Activated CD4-positive, alpha-beta T cell treated with anti-CD3 and anti-CD28 coated beads, Interleukin-2, amount 10 ng/mL, durations not matched to agents 24 days and 14 days (primary cell): ENCODE measurements at places on chromosomes 16 and 17. TPM values are rescaled to one million over a fixed set of nuclear protein-coding genes. Genes with fewer than 3 reads are reported as not detected.

- peak overlapping the region; percentile 26 for H3K27ac ChIP-seq
- peaks cover 31% of the 10 kb centered on the region for H3K4me1 ChIP-seq
- H3K36me3 ChIP-seq: peaks cover 29% of the 10 kb centered on the region
- no peaks in the 10 kb centered on the region for H3K27me3 ChIP-seq
- DNase-seq: no peak
Measured at GRCh38 chr17:42283241-42284023, 4.9 kb upstream of the STAT5A start.

DNA sequence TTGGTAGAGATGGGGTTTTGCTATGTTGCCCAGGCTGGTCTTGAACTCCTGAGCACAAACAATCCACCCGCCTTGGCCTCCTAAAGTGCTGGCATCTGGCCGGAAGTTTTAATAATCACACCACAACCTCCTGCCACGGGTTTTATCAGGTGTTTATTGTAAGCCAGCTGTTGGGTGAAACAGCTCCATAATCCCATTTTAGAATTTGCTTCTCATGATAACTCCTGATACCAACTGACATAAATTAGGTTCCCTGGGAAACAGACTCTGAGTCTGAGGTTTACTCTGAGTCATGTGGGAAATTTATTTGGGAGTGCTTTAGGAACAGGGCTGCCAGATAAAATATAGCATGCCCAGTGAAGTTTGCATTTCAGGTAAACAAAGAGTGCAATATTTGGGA is 122.6 kb upstream of the MED13 start:
- no peaks in the 10 kb centered on the region for H3K4me1 ChIP-seq
- no peaks in the 10 kb centered on the region for H3K27me3 ChIP-seq
- no peak overlapping the region for H3K4me3 ChIP-seq
- no peak overlapping the region for H3K27ac ChIP-seq

DNA sequence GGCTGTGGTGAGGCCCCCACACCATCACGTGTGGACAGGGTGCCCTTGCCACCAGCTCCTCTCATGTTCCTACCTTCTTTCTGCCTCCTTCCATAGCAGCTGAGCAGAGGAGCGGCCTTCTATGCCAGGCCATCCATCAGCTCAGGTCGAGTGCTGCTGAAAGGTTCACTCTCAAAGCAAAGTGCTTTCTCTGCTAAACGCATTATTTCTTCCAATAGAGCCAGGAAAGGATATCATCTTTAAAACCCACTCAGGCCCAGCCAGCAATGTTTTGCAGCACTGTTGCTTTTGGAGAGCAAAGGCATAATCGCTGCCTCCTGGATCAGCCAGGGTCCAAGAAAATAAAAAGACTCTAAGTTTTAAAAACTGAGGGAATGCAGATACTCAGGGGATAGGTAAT is 54.9 kb upstream of the GPRC5B start:
- DNase-seq: no peak
- no peak overlapping the region for H3K4me3 ChIP-seq
- H3K4me1 ChIP-seq: no peaks in the 10 kb centered on the region
- no peak overlapping the region for H3K27ac ChIP-seq
- no peaks in the 10 kb centered on the region for H3K36me3 ChIP-seq

- DNase-seq: no peak
- peaks cover 3% of the 10 kb centered on the region for H3K27me3 ChIP-seq
- H3K36me3 ChIP-seq: no peaks in the 10 kb centered on the region
- H3K27ac ChIP-seq: no peak overlapping the region
- no peaks in the 10 kb centered on the region for H3K4me1 ChIP-seq
Measured at GRCh38 chr17:78947235-78948149, 22.3 kb upstream of the TIMP2 start.

DNA sequence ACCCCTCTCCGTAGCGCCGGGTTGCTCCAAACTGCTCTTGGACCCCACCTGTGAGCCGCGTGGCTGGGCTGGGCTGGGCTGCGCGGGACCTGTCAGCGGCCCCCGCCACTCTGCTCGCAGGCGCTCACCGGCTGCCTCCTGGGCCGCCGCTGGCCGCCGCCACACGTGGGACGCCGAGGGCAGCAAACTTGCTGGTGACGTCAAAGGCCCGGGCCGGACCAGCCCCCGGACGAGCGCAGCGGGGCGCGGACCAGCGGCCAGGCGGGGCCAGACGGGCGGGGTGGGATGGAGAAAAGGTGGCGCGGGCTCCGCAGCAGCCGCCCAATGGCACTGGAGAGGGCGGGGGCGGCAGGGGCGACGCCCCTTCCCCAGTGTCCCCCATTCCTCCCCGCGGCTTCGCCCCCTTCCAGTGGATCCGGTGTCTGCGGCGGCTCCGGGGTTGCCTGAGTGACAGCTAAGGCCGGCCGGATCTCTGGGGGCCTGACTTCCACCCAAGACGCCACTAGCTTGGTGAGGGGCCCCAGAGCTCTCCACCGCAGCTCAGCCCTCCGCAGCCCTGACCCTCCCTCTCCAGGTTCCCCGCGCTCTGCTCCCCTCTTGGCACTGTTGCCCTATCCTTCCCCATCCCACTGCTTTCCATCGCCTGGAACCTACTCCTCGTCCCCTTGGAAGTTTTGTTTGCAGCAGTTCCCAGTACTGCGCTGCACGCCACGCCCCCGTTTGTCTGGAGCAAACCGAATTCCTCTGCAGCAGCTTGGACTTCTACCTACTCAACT is at the start of gene HS3ST3A1:
TSS of gene HS3ST3A1 (minus strand) at position 154 of the 776 bp plus-strand sequence. CDS start 800 bp downstream, outside the sequence.
- H3K27me3 ChIP-seq: peaks cover 61% of the 10 kb centered on the region
- H3K4me3 ChIP-seq: peak within 1 kb of the TSS; percentile 85
- DNase-seq: peak; percentile 68
- H3K36me3 ChIP-seq: no peaks in the 10 kb centered on the region
- peaks cover 8% of the 10 kb centered on the region for H3K4me1 ChIP-seq
- H3K27ac ChIP-seq: no peak within 1 kb of the TSS

GRCh38 chr16:68065716-68066305 is 19.4 kb upstream of the NFATC3 start:
- peak overlapping the region; percentile 62 for H3K27ac ChIP-seq
- DNase-seq: no peak
- no peak overlapping the region for H3K4me3 ChIP-seq
- peaks cover 69% of the 10 kb centered on the region for H3K4me1 ChIP-seq
- H3K36me3 ChIP-seq: peaks cover 64% of the 10 kb centered on the region

- no peak overlapping the region for H3K4me3 ChIP-seq
- peaks cover 8% of the 10 kb centered on the region for H3K4me1 ChIP-seq
- H3K27me3 ChIP-seq: no peaks in the 10 kb centered on the region
- no peak overlapping the region for H3K27ac ChIP-seq
Measured at GRCh38 chr16:14483819-14484385, 146.2 kb downstream of the PARN start.

DNA sequence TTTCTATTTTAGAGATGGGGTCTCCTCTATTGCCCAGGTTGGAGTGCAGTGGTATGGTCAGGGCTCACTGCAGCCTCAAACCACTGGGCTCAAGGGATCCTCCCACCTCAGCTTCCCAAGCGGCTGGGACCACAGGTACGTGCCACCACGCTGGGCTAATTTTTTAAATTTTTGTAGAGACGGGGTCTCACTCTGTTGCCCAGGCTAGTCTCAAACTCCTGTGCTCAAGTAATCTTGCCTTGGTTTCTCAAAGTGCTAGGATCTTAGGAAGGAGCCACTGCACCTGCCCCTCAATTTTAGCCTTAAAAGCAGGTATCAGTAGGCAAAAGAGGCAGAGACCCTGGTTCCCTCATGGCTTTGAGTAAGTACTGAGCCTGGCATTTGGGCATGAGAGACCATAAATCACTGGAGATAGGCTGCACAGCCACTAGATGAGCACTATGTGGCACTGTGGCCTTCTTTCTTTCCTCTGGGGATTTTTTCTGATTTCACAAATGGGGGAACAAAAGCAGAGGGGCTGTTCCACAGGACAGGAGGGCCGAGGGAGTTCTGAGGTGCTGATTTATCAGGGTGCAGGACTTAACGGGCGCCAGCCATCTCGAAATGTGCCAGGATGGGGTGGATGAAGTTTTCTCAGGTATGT is 82.2 kb downstream of the PLXDC1 start:
- H3K27me3 ChIP-seq: peaks cover 2% of the 10 kb centered on the region
- no peaks in the 10 kb centered on the region for H3K36me3 ChIP-seq
- peak; percentile 77 for DNase-seq
- H3K4me3 ChIP-seq: no peak overlapping the region
- H3K27ac ChIP-seq: no peak overlapping the region
- H3K4me1 ChIP-seq: peaks cover 13% of the 10 kb centered on the region

DNA sequence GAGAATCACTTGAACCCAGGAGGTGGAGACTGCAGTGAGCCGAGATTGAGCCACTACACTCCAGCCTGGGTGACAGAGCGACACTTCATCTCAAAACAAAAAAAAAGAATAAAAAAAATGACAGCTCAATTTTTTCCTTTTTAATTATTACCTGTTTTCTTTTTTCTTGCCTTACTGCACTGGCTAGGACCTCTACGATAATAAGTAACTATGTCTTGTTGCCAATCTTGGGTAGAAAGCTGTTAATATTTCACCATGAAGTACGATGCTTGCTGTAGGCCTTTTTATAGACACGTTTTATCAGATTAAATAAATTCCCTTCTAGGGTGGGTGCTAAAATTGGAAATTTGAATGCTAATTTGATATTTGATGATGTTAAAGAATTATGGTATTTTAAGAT is 82.8 kb downstream of the GLG1 start:
- H3K4me1 ChIP-seq: peaks cover 3% of the 10 kb centered on the region
- DNase-seq: no peak
- no peak overlapping the region for H3K27ac ChIP-seq
- H3K27me3 ChIP-seq: no peaks in the 10 kb centered on the region

DNA sequence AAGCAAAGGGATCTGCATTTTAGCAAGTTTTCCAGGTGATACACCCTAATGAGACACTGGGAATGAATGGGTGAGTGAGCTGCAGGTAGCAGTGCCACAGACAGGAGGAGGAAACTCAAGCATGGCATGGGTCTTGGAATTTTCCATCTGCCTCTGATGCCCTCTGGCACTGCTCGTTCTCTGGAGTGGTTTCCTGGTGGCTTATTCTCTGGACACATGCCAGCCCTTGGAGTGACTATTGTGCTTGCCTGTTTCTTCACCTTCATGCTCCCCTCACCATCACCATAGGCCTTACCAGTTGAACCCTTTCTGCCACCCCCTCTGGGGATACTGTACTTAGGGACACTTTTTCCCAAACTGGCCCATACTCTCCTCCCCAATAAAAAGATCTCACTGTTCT is 1.6 kb downstream of the COASY start:
- no peaks in the 10 kb centered on the region for H3K27me3 ChIP-seq
- peak overlapping the region; percentile 89 for H3K4me3 ChIP-seq
- DNase-seq: no peak

GRCh38 chr16:2767891-2768290 is 9.2 kb downstream of the ELOB start:
- peaks cover 20% of the 10 kb centered on the region for H3K4me1 ChIP-seq
- H3K27ac ChIP-seq: no peak overlapping the region
- no peak overlapping the region for H3K4me3 ChIP-seq
- DNase-seq: no peak

DNA sequence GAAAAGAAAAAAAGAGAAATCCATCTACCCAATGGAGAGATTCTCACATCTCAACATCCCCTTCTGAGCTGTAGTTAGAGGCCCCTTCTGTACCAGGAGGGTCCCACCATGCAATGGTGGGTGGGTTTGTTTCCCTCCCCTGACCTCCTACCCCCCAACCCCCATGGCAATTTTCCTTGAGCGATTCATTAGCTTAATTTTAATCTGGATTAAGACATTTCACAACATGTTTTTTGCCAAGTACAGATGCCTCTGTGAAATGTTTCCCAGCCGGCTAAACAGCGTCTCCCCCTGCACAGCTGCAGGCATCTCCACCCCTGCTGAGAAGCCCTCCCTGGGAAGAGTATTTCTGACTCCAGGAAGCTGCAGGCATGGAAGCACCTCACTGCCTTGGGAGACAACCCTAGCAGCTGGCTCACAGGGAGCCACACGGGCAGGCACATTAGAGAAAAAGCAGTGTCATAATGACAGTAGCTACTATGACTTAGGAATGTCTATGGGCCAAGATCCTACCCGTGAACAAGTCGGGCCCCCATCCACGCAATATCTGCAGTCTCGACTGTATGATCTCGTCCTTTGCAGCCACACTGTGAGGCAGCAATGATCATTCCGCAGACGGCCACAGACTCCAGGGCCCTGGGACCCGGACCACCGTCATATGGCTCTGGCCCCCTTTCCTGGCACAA is 117.3 kb downstream of the ADCY9 start:
- no peaks in the 10 kb centered on the region for H3K36me3 ChIP-seq
- peaks cover 22% of the 10 kb centered on the region for H3K4me1 ChIP-seq
- H3K27me3 ChIP-seq: no peaks in the 10 kb centered on the region
- H3K4me3 ChIP-seq: no peak overlapping the region
- DNase-seq: no peak
- no peak overlapping the region for H3K27ac ChIP-seq

- no peak for DNase-seq
- no peak overlapping the region for H3K4me3 ChIP-seq
- peaks cover 7% of the 10 kb centered on the region for H3K4me1 ChIP-seq
- no peak overlapping the region for H3K27ac ChIP-seq
- H3K36me3 ChIP-seq: no peaks in the 10 kb centered on the region
Measured at GRCh38 chr16:83935858-83936255, 17.2 kb upstream of the OSGIN1 start.

Gene KRT36
- total RNA-seq: not detected in 2 replicates

Gene KRT24
- not detected in 2 replicates for total RNA-seq

Gene TBC1D3
- not detected in 2 replicates for total RNA-seq

Gene ZNF469
- 0.57 and 0.63 TPM in 2 replicates for total RNA-seq

Gene HOXB4
- 3.1 and 3.6 TPM in 2 replicates for total RNA-seq

Gene SLC39A11
- 24.6 and 26.1 TPM in 2 replicates for total RNA-seq

Gene HSD11B2
- total RNA-seq: 3.5 and 5.2 TPM in 2 replicates

Gene SHISA6
- not detected in 2 replicates for total RNA-seq

Gene NKD1
- 0.77 and 1.7 TPM in 2 replicates for total RNA-seq

Gene JUP
- 0.14 and 0.24 TPM in 2 replicates for total RNA-seq

Gene PLLP
- not detected in 2 replicates for total RNA-seq

Gene PNMT
- total RNA-seq: not detected in 2 replicates

Gene ASPA
- not detected in 2 replicates for total RNA-seq

Gene MMP2
- total RNA-seq: not detected in 2 replicates
